GM10248 (cell line): ENCODE measurements at places on chromosomes 16 and 17.

GRCh38 chr16:85123891-85124635 lies 11.8 kb upstream of the CIBAR2 start:
- no peak for DNase-seq

GRCh38 chr16:53130159-53131049 lies 75.6 kb downstream of the CHD9 start:
- DNase-seq: peak; percentile 96

DNA sequence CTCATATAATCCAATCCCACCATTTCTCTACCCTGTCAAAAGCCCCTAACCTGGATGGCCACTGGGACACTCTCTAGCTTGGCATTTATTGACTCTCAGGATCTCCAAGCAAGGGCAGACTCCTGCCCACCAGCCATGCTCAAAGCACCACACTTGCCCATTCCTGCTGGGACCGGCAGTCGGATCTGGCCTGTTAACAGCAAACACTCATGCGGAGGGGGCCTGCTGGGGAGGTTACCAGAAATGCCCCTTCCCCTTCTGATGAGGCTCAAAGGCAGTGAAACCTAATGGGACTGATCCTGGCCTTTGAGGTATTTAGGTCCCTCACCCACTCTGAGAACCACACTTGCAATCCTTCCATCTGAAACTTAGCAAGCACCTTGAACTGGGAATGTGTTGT lies 6.5 kb upstream of the CCL1 start:
- DNase-seq: no peak

DNA sequence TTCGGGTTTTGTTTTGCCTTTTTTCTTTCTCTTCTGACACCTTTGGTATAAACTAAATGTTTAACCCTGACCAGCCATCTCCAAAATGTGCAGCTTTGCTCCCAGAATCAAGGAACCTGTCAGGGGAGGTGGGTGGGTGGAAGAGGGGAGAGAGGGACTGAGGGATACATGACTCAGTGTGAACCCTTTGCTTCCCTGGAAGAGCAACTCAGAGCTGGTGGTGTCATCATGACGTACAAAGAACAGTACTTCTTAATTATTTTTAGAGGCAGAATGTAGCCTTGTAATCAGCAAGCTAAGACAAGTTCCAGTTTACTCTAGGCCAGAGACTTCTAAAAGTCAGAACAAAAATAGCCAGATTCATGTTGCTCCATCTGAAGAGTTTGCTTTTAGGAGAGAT lies 119.6 kb upstream of the HAS3 start:
- no peak for DNase-seq

DNA sequence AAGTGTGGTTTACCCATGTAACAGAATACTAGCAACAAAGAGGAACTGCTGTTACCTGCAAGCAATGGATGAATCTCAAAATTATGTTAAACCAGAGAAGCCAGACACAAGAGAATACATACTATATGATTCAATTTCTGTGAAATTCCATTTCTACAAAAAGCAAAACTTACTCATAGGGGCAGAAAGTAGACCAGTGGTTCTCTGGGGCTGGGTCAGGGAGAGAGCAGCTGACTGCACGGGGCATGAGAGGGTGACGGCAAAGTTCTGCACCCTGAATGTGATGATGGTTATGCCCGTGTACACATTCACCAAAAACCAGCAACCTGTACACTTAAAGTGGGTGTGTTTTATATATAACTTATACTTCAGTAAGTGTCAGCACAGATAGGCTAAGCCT lies 3.1 kb downstream of the ZNF843 start:
- no peak for DNase-seq

DNA sequence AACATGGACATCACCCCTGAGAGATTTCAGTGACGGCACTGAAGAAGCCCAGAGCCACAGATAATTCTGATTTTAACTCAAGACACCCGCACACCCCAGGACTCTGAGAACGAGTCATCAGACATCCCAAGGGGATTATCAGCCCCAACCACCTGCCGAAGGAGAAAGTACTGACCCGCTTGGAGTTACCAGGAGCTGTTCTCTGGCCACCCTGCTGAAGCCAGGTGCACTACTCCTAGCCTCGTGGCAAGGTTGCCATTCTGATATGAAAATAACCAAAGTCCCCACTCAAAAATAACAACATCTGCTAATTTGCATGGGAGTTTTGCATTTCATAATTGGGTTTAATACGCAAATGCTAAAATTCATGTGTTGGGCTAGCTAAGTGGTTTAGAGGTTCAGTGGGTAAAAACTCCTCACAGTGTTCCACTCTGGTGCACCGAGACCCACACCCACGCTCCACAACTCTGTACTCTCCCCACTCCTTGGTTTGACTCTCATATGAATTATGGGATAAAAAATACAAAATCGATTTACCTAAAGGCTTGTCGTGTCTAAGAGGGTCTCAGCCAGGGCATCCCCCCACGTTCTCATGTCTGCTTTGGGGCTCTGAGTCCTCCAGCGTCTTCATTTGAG lies 143.0 kb upstream of the NOL11 start:
- peak; percentile 42 for DNase-seq

GRCh38 chr16:60645541-60645940 lies 1390.7 kb downstream of the CDH8 start:
- DNase-seq: no peak

DNA sequence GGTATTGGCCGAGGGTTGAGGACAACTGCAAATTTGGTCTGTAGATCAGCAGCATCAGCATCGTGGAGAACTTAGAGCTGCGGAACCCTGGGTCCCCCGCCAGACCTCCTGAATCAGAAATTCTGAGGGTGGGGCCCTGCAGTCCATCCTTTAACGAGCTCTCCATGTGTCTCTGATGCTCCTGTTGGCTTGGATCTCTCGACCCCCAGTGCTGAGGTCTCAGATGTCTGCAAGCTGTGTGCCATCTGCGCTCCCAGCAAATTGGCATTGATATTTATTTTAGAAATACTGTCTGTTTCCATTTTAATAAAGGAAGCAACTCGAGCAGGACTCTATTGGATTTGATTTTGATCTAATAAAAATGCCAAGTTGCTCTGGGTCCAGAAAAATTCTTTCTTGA lies 250.0 kb downstream of the KATNIP start:
- DNase-seq: no peak

DNA sequence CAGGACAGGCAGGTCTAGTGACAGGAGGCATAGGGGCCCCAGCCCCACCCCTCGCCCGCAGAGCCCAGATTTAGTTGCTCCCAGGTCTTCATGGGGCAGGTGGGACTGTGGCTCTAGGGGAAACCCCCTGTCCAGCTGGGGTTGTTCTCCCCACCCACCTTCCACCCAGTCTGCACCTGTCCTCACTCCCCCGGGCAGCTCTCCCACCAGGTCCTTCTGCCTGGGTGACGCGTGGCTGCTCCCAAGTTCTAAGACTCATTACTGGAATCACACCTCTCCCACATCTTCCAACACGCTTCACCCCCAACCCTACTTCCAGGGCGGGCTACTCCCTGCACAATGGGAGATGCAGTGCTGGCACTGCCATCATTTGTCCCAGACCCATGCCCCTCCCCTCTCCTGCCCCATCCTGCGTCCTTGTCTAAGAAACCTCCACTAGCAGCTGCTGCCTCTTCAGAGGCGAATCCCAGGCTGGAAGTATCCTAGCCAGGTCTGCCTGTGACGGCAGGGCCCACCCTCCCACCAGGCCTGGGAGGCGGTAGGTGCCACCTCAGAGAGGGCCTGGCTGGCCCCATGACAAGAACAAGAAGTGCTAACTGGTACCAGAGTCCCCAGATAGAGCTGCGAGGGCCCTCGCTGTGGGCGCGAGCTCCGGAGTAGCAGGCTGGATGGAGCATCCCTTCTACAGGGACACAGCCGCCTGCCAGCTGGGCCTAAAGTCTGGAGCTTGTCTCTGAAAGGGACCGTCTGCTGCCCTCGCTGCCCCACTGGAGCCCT lies 22.8 kb downstream of the GRIN2C start:
- no peak for DNase-seq
